ENCODE measurements at places on chromosomes 6 and 20. TPM values are rescaled to one million over a fixed set of nuclear protein-coding genes. Genes with fewer than 3 reads are reported as not detected.

NPEPL1 gene
- total RNA-seq, result 19.0 TPM

COL9A1 gene
- not detected for total RNA-seq

ELOVL2 gene
- under 0.01 TPM for total RNA-seq

RFX6 gene
- total RNA-seq, result not detected

AMD1 gene
- 45.1 TPM for total RNA-seq

TRAPPC3L gene
- not detected for total RNA-seq

All from bronchus fibroblast of lung (primary cell).